ENCODE measurements at places on chromosomes 7 and 10.

DNA sequence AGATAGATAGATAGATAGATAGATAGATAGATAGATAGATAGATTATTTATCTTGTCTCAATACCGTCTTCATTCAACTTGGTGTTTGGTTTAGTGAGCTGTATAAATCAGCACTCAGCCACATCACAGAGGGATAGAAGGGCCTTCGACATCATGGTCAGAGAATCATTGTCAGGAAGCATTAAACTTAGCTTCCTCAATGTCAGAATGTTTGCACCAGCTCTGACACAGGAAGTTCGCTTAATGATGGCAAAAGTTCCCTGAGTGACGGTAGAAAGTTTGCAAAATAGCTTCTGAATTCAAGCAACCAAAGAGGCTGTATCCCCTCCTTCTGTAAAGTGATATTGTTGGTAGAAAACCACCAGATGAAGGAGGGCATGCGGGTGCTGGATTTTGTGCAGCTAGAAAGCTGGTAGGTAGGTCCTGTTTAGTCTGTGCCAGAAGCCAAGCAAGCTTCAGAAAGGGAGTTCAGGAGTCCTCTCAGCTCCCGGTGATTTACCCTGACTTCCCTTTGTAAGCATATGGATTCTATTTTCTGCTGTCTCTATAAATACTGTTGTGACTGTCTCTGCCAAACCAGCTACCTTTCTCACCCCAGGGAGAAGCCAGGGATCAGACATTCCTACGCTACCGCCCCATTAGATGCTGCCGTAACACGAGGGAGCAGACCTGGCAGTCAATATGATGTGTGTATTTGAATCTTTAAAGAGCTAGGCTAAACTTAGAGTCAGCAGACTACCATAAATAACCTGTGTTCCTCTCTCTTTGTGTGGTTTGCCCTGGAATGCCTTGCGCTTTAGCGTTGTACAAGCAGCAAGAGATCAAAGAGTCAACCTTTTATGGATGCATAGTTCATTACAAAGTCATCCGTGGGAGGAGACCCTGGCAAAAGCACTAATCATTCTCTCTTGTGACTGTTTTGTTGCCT lies 200.5 kb upstream of the KIAA1217 start:
- DNase-seq, result no peak

- no peak for DNase-seq
These were observed 255.0 kb downstream of the BMPER start for GRCh38 chr7:34160261-34160752.

- no peak for DNase-seq
These were observed 23.0 kb downstream of the TMEM176A start for GRCh38 chr7:150823484-150824126.

- DNase-seq, result no peak
These were observed 3.2 kb upstream of the CEP55 start for GRCh38 chr10:93493162-93493561.

GRCh38 chr7:70457883-70458680 lies 673.9 kb upstream of the GALNT17 start:
- DNase-seq, result no peak

DNA sequence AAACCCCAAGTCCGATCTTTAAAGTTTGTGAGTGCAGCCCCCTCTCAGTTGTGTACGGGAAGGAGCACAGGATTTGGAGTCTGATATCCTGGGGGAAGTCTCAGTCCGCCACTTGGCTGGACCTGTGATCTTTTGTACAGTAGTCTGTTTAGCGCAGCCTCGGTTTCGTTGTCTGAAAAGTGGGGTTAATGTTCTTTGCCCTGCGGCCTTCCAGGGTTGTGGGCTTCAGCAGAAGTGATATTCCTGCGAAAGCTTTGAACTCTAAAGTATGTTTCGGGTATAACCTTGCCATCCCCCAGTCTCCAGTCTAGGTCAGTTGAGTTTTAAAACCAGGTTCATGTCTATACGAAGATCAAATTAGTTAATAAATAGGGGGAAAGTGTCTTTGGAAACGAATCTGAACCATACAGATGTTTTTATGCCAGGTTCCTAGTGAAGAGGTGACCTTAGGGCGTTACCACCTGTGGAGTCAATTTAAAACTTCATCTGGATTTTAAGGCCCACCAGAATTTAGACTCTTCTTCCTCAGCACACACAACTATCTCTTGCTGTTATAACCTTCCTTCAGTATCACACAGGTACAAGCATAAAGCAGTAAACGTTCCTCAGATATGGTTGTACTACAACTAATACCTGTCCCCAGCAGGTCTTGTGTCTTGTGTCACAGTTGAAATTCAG lies 904 bp downstream of the R3HCC1L start:
- no peak for DNase-seq

GRCh38 chr7:10316488-10316887 lies 657.2 kb upstream of the PHF14 start:
- DNase-seq, result no peak

DNA sequence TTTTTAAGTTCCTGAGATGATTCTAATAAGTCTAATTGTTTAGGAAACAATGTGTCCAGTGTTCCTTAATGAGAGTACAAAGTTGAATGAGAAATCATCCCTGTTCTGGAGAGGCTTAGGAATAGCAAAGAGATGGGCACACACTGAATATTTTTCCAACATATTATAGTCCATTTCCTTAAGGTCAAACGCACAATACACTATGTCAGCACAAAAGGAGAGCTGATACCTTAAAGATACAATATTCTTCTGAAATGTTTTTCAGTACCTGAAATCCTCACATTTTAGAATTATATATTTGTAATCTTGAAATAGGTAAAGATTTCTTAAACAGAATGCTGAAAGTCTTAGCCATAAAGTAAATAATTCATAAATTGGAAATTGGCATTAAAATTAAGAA lies 183.2 kb downstream of the GRM3 start:
- no peak for DNase-seq

Measured in T-helper 17 cell (primary cell).